Activated gamma-delta T cell treated with Interleukin-2 at 50 U/mL for 16 hours (primary cell): ENCODE measurements at places on chromosomes 12 and 14.

DNA sequence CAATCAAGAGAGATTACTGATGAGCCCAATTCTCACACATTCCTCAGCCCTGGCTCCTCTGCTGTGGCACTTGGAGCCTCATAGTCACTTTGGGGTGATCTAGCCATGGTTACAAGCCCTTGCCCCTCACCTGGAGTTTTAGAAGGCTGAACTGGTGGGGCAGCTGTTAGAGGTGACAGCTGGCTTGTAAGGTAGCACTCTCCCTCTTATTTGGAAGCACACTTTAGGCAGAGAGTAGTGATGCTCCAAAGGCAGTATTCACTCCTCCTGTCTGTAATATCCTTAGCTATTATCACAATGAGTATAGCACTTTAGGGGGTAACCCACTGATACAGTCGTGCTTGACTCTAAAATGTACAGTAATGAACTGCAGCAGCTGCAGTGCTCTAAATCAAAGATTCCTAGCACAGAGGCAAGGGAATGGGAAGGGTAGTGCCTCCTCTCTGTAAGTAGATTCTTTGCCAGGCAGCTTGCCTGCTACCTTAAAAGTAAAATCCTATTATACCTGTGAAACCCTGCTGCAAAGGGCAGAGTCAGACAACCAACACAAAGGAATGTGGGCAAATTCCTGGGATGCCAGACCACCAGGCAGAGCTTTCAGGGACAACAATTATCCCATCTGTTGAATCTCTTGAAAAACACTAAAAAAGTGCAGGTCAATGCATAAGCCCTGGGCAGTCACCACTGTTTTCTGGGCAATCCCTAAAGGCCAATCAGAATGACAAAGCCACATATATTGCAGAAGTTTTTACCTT is 336.3 kb downstream of the NOVA1 start:
- no peak for DNase-seq

- no peak for DNase-seq
Measured at GRCh38 chr12:114812858-114813761, 129.1 kb upstream of the TBX3 start.

GRCh38 chr12:101928556-101928955 is 51.2 kb downstream of the DRAM1 start:
- DNase-seq: no peak

DNA sequence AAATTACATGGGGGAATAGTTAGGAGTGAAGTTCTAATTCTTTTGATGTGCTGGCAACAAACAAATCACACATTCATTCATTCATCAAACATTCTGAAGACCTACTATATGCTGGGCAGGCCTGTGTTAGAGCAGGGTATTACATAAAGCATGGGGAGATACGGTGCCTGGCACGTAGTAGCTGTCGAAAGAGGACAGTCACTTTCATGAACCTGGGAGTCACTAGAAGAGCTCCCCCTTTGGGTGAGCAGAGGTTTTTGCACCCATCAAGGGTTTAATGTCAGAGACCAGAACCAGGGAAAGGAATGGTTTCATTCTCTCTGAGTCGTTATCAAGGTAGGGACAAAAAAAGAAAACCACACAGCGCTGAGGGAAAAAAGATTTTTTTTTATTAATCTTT is 10.0 kb downstream of the LHX5 start:
- no peak for DNase-seq

- no peak for DNase-seq
Measured at GRCh38 chr12:5473076-5473782, 41.3 kb downstream of the NTF3 start.

DNA sequence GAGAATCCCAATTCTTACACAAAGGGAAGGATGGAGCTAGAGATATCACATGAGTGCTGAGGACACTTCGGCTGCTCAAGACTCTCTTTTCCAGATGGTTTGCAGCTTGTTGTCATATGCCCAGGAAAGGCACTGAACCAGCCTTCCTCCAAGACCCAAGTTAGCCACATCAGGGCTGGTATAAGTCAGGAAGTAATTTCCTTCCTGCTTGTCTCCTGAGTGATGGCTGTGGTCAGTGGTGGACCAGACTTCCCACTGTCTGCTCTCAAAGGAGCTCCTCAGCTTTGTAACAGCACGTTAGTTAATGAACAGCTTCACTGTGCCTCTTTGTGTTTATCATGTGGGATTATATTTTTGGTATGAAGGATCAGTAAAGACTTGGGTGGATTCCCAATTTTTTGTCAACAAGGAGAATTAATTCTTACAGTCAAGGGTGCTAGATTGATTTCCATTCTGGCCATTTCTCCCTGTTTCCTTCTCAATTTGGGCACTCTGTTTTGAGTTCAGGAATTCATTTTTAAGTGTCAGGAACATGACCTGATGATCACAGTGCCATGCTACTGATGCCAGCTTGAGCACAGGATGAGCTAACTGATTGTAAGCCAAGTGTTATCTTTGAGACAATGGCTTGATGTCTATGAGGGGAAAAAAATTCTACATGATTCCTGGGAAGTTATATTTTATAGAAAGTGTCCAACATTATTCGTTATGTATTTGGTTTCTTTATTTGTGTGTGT is 145.8 kb downstream of the GCH1 start:
- no peak for DNase-seq

DNA sequence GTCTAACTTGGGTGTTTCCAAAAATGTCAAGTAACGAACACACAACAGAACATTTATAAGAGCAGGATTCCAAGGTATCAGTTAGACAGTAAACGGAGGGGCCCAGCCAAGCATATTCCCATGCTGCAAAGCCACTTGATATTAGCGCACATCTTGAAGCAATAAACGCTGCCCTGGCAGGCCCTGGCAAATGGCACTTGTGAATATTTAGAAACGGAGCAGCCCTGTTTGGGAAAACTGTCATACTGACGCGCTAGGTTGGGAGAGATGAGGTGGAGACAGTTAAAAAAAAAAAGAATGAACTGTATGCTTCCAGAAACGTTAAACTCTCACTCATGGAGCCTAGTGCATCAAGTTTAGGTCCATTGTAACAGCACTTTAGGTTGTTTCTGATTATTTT is 9.3 kb downstream of the DGLUCY start:
- no peak for DNase-seq

GRCh38 chr12:75712223-75712622 is 200.8 kb upstream of the KRR1 start:
- no peak for DNase-seq

DNA sequence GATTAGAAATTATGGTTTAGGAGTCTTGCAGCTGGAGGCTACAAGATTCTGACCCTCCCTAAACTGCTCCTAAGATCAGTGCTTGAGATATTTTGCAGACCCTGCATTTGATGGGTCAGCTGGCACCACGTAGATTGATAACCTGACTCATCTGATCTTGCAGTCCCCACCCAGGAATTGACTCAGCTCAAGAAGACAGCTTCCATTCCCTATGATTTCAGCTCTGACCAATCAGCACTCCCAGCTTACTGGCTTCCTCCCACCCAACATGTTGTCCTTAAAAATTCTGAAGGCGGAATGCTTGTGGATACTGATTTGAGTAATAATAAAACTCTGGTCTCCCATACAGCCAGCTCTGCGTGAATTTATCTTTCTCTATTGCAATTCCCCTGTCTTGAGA is 23.2 kb upstream of the MTHFD1 start:
- no peak for DNase-seq

GRCh38 chr12:52434760-52435530 is 774 bp upstream of the KRT75 start:
- no peak for DNase-seq

- no peak for DNase-seq
Measured at GRCh38 chr12:99619389-99620158, 28.0 kb upstream of the GARIN6 start.

DNA sequence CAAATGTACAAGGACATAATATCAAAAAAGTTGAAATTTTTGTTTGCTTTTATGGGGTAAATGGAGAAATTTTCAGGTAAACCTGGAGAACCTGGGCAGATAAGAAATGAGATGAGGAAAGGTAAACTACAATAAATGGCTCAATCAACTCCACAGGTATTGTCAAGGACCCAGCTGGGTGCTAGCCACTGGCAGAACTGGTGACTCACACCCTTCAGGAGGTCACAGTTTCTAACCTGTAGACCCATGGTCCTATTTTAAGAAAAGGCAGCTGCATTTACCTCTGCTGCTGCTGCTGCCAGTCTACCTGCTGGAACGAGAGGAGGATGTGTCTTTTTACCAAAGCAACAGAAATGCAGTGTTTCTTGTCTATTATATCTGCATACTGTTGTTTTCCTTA is 226.6 kb downstream of the ALG10B start:
- no peak for DNase-seq

DNA sequence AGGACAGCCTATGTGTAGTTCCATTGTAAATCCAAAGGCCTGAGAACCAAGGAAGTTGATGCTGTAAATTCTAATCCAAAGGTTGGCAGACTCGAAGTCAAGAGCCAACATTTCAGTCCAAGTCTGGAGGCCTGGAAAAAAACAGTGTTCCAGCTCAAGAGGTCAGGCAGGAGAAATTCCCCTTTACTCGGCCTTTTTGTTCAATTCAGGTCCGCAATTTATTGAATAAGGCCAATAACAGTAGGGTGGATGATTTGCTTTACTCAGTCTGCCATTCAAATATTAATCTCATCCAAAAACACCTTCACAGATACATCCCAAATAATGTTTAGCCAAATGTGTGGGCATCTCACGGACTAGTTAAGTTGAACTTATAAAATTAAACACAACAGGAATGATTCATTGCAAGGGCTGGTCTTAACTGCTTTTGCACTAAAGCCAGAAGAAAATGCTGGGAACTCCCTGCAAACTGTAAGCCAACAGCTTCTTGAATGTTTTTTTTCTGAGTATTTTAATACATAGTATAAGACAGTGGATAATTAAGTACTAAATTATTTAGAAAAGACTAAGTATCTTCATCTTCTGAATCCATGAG is 197.4 kb upstream of the GARIN6 start:
- DNase-seq: no peak
